ENCODE measurements at places on chromosomes 16 and 17.

GRCh38 chr16:57239107-57239506, 6.0 kb upstream of the ARL2BP start:
- DNase-seq = no peak

DNA sequence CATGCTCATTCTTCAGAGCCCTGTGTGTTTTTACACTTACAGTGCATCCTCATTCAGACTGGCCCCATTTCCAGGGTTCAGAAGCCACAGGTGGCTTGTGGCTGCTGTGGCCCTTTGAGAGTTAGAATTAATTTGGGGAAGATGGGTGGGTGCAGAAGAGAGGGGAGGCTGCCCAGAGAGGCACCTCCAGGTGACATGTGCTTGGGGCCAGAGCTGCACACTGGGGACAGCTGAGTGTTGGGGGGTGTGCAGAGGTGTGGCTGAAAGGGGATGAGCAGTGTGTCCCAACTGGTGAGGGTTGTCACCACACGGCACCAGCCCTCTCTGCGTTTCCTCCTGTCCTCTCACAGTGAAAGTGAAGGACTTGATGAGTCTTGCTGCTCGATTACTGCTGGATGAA, 6.9 kb upstream of the EIF1 start:
- no peak for DNase-seq

DNA sequence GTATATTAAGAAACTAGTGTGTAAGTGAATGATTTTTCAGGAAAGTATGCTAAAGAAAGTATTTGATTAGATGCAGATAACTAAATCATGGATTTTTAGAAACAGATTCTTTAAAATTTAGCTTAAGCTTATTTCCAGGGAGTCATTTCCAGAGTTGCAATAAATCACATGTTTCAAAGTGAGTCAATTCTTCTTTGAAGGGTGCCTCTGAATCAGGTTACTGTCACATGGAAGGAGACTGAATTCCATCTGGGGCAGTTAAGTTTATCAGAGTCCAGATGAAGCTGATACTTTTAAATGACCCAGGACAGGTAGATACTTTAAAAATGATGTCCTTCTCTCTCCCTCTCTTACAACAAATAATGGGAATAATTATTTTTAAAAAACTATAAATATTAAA, 5.0 kb downstream of the MFSD11 start:
- DNase-seq = no peak

DNA sequence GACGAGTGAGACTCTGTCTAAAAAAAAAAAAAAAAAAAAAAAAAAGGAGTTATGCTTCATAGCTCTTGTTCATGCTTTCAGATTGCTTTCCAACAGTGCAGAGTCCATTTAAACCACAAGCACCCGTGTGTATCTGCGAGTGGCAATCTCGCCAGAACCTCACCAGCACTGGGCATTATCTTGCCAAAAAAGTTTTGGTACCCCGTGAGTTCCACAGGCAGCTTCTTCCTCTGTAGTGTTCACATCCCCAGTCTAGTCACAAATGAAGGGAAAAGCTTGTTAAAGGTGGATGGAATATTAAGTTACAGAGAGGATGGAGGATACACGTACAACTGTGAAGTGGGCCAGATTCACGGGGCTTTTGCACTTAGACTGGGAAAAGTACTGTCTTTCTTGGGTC, 33.5 kb downstream of the WSB1 start:
- DNase-seq = no peak

DNA sequence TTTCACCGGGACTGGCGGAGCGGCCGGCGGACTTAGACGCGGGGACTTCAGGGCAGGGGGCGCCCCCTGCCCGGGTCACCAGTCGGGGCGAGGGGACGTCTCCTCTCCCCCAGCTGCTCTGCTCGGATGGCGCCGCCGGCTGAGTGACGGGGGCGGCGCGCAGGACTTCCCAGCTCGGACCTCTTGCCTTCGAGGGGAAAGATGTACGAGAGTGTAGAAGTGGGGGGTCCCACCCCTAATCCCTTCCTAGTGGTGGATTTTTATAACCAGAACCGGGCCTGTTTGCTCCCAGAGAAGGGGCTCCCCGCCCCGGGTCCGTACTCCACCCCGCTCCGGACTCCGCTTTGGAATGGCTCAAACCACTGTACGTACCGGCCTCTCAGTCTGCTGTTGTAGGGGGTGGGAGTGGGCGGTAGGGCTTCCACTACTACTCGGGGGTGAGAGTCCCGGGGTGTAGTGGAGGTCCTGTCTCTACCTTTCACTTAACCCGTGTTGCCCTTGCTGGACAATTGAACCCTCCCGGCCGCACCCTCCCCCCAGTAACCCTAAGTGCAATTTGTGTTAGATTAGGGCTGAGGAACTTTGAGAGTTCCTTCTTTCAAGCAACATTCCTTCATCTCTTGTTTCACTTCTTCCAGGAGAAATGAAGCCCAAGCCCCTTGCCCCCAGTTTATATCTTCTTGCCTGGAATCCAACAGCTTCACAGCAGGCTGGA, 21.9 kb downstream of the GJD3 start:
- DNase-seq = no peak

DNA sequence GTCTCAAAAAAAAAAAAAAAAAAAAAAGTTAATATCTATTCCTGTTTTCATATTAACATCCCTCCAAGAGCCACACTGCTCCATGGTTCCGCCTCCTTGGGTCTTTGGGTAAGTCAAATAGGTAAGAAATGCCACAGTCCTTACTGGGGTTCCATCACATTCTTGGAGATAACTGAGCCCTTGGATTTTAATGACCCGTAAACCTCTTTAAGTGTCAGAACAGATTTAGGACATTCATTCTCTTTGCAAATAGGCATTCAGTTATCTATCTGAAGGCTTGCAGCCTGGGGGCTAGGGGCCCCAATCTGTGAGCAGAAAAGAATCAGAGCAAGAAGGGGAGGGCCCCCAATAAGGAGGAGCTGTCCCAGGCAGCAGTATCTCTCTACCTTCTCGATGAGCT, 28.0 kb downstream of the MYH13 start:
- no peak for DNase-seq

GRCh38 chr17:78166416-78166815, 2.0 kb upstream of the SYNGR2 start:
- no peak for DNase-seq

- no peak for DNase-seq
Measured at GRCh38 chr16:72878301-72879269, 169.3 kb downstream of the ZFHX3 start.

- DNase-seq = no peak
Measured at GRCh38 chr16:67198238-67198734, 645 bp upstream of the ELMO3 start.

GRCh38 chr17:42023524-42024349, 3.8 kb downstream of the NKIRAS2 start:
- no peak for DNase-seq

DNA sequence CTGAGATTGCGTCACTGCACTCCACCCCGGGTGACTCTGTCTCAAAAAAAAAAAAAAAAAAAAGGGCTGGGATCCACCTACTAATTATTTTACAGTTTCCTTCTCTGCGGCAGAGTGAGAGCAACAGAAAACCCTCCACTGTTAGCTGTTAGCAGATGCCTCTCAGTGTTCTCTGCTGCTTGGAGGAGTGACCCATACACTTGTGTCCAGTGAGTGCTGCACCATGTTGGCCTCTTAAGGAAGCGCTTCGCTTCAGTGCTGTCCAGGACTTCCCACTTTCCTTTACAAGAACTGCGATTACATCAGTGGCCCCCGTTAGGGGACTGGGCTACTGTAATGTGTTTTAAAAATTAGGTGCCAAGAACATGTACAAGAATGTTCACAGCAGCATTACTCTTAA, 18.4 kb upstream of the CLEC18B start:
- no peak for DNase-seq

Data from progenitor cell of endocrine pancreas (in vitro differentiated cells).